CD8-positive, alpha-beta memory T cell (primary cell): ENCODE measurements at places on chromosomes 5 and 9.
A peak's percentile ranks its signal among the peaks of the same experiment; 100 is the strongest.

- no peak for DNase-seq
Measured at GRCh38 chr9:68869022-68869421, 144.9 kb downstream of the PRKACG start.

GRCh38 chr5:158570502-158570901 is 529.2 kb downstream of the EBF1 start:
- no peak for DNase-seq

DNA sequence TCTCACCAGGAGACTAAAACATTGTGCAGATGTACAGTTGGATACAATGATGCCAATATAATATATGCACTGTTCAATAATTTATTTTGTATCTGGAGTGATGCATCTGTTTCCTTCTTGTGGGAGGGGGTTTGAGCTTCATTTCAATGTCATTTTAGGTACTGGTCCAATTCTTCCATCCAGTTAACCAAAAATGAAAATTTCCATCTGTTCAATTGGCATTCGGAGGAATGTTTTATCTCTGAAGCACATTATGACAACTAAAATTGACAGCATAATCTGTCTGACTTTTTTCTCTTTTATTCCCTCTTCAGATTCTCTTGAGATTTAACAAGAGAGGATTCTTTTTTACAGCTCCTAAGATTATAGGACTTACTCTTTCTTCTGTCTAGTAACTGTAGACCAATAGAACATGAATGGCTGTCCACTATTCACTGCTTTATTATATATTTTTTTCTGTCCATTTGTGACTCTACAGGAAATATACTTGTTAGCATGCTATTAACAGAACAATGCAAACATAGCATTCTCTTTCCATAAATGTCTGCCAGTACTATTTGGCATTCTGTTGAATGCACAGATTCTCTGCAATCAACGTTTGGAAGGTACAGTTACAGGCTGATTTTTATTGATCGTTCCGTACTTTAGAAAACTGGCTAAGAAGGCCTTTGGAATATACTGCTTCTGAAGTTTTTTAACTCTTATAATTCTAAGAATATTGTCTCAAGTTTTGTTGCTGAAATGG is 57.8 kb downstream of the NDUFAF2 start:
- DNase-seq = no peak

DNA sequence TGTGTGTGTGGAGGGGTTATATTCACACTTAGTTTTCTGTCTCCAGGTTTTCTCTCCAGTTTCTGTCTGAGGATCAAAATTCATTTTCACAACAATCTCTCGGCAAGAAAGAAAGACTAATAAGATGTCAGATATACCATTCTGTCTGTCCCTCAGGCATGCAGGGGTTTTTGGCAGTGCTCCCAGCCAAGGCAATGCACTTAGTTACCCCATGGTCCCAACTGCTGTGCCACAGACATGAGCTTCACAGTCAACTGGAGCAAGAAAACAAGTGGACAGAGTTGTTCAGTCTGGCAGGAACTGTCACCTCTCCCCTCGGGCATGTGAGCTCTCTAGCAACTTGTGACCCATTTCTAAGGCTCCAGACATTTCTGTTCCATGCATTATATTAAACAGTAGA is 101.7 kb upstream of the LHFPL2 start:
- DNase-seq = no peak

DNA sequence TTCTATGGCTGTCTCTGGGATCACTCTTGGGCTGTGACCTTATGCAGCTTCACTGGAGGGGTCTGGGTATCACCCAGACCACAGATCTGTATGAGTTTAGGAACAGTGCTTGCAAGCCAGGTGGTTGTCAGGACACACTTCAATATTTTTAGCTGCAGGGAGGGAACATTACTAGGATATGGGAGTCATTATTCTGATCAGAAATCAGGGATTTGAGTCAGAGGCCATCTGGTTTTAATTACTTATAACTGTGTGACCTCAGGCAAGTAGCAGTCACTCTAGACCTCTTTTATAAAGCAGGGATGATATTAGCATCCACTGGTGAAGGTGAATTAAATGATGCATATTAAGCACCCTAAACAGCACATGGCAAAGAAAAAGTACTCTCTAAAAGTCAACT is 60.1 kb upstream of the NMUR2 start:
- DNase-seq = no peak

- no peak for DNase-seq
Measured at GRCh38 chr9:125659954-125660353, 47.1 kb downstream of the MAPKAP1 start.

- DNase-seq = no peak
Measured at GRCh38 chr9:99427260-99427659, 205.2 kb downstream of the SEC61B start.

DNA sequence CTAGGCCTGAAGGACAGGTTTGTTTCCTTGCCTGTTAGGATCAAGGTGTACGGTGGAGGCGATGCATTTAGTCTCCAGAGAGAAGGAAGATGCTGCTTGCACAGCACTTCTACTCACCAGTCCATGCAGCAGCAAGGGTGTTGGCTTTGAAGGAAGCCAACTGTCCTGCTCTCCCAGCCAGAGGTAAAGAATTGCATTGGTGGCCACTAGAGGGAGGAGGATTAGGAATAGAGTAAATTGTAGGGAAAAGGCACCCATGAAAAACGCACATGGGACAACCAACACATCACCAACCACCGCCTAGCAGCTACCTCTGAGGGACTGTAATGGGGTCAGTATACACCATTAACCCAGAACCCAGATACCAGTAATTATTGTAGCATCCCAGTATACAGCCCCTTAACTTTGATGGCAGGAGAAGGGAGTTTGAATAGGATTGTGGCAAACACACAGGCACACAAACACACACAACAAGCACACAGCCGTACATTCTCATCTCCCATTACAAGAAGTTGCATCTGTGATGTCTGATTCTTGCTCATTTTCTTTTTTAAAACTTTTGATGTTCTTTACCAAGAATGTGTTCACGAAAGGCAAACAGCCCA is 267.7 kb downstream of the ADAMTS6 start:
- DNase-seq = no peak

DNA sequence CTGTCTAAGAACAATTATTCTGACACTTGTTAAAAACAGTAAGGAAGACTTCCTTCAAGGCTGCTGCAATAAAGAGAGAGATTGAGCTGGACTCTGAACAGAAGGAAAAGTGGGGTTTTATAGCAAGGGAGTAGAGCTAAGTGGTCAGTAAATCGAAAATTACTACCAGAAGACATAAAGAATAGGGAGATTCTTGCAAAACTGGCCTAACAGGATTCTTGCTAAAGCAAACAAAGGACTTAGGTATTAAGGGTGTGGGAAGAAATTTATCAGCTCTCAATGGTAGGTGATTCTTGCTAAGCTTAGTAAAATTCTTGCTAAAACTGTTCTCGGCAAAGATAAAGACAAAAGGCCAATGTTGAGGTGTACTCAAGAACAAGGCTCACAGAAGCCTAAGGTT is 300.5 kb downstream of the SLCO4C1 start:
- DNase-seq = no peak

DNA sequence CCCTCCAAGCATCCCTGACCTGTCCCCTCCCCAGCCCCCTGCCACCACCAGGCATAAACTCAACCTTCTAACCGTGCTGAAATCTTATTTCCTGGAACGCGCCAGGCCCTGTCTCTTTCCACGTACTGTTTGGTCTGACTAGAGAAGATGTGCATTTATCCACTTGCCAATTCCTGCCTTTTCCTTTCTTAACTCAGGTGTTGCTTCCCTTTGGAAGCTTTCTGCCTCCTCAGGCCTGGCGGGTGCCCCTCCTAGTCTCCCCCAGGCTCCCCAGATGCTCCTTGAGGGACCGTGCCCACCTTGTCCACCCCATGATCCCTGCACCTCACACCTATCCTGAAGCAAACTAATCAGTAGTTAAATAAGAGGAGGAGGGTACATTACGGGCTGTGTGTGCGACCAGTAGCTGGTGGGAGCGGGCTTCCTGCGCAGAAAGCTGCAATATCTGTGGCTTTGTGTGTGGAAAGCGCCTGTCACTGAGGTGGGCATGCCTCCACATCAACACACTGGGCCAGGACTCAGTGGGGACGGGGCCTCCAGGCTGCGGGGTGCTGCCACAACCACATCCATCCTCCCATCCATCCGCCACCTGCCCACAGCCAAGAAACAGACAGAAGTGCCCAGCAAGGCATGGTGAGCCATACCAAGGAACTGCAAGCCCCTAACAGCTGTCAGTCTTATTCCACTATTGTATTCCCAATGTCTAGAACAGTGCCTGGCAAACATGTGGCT is 73.5 kb downstream of the COL23A1 start:
- DNase-seq = no peak

DNA sequence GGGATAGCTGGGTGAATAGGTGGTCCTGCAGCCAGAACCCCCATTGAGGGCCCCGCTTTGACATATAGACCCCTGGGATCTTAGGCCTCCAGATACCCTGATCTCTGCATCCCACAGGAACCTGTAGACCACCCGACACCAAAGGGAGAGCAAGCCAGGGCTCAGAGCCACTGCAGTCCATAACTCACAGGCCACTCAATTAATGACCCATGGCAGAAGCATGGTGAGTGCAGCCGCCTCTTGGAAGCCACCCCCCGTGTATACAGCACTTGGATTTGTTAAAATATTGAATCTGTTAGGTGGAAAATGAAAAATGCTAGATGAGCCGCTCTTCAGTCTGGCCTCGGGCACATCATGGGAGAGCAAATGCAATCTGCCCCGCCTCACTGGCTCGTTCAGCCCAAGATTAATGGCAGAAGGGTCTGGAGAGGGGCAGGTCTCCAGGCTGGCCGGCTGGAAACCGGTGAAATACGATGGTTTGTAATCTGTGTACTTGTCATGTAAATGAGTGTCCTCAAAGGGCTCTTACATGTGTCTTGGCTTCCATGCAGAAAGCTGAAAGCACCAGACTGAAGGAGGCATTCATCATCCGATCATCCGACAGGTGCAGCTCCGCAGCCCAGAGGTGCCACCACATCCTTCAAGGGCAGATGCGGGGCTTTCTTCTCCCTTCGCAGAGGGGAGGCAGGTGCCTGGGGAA is 111.3 kb downstream of the OLFM1 start:
- no peak for DNase-seq

GRCh38 chr5:134509308-134510040 is 16.0 kb upstream of the JADE2 start:
- DNase-seq = no peak

DNA sequence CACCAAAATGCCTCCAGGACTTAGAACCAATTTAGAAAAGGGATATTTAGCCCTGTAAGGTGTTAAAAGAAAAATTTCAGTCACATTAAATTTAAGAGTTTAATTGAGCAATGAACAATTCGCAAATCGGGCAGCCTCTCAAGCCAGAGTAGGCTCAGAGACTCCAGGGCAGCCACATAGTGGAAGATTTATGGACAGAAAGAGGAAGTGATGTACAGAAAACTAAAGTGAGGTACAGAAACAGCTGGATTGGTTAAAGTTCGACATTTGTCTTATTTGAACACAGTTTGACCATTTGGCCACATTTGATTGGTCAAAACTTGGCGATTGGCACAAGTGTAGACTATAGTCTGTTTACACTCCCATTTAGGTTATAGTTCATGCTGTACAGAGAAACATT is 525.9 kb upstream of the ZNF608 start:
- no peak for DNase-seq

DNA sequence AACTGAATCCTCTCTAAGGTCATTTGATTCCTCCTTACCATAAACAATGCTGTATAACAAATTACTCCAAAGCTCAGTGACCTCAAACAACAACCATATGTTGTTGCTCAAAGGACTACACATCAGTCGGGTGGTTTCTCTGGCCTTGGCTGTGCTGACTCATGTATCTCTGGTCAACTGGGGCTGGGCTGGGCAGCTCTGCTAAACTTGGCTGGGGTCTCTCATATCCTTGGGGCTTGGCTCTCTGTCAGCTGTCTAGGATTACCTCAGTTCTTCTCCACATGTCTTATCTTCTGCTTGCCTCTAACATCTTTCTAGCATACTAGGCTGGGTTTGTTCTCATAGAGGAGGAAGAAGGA is 86.4 kb downstream of the GALNT10 start:
- DNase-seq = no peak

GRCh38 chr5:134626369-134627014 is 6.1 kb downstream of the SAR1B start:
- no peak for DNase-seq

- peak; percentile 32 for DNase-seq
Measured at GRCh38 chr9:133709015-133709611, 29.0 kb downstream of the SARDH start.

DNA sequence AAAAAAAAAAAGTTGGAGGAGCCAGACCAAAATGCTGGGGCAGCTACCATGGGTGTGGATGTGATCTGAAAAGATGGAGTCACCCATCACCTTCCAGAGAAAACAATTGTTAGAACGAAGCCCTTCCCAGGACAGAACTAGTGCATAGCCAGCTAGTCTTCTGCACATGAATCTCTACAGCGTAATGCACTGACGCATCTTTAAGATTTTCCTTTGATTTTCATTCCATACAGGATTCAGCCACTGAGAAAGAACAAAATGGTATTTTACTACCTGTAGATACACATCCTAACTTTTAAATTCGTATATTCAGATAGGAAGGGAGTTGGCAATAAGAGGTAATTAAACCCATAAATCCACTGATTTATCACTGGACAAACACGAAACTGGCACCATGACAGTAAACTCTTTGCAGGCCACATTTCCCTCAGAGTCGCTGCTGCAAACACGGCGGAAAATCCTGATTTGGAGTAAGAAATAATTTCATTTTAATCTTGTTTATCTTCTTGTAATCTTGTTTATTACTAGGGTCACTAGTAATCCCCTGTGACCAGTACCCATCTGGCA is 206.6 kb downstream of the SPOCK1 start:
- DNase-seq = no peak

DNA sequence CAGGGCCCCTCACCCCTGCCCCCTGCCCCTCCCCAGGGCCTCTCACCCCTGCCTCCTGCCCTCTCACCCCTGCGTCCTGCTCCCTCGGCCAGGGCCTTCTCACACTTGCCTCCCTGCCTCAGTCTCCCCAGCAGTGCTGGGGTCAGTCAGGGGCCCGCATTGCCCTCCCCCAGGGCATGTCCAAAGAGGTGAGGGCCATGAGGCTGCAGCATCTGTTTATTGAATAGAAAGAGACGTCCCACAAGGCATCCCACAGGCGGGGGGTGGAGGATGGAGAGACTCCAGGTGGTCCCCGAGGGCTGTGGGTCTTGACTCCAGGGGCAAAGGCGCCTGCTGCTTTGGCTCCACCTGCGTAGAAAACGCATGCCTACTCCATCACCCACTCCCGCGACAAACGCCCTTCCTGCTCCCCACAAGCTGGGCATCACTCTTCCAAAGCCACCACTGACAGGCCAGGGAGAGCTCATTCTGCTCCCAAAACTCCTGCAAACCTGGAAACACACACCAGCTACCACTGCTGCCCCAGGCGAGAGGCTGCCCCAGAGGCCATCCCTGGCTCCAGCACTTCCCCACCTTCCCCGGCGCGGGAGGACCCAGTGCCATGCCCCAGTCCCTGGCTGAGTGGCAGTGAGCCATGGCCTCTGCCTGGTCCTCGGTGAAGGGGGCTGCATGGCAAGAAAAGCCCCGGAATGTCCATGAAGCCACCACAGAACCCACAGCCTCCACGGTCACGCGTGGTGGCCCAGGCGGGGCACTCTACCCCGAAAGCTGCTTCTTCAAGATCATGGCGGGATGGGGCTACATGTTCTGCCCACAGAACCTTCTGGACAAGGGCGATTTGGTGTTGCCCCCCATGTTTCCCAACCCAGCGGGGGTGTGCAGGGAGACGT is 1.6 kb upstream of the LCN8 start:
- peak; percentile 33 for DNase-seq

- DNase-seq = no peak
Measured at GRCh38 chr5:148398698-148399121, 15.0 kb downstream of the FBXO38 start.

- DNase-seq = no peak
Measured at GRCh38 chr9:124297915-124298645, 40.3 kb downstream of the NEK6 start.

- DNase-seq = no peak
Measured at GRCh38 chr9:28782630-28783029, 1209.3 kb upstream of the C9orf72 start.

GRCh38 chr5:168340487-168340886 is 49.0 kb downstream of the WWC1 start:
- no peak for DNase-seq
